NCI-H146 (cell line): ENCODE measurements at places on chromosomes 1 and 21.

GRCh38 chr1:22491995-22492715, 40.5 kb downstream of the ZBTB40 start:
- DNase-seq: no peak

- no peak for DNase-seq
Measured at GRCh38 chr1:207458414-207458813, 4.3 kb downstream of the CR2 start.

DNA sequence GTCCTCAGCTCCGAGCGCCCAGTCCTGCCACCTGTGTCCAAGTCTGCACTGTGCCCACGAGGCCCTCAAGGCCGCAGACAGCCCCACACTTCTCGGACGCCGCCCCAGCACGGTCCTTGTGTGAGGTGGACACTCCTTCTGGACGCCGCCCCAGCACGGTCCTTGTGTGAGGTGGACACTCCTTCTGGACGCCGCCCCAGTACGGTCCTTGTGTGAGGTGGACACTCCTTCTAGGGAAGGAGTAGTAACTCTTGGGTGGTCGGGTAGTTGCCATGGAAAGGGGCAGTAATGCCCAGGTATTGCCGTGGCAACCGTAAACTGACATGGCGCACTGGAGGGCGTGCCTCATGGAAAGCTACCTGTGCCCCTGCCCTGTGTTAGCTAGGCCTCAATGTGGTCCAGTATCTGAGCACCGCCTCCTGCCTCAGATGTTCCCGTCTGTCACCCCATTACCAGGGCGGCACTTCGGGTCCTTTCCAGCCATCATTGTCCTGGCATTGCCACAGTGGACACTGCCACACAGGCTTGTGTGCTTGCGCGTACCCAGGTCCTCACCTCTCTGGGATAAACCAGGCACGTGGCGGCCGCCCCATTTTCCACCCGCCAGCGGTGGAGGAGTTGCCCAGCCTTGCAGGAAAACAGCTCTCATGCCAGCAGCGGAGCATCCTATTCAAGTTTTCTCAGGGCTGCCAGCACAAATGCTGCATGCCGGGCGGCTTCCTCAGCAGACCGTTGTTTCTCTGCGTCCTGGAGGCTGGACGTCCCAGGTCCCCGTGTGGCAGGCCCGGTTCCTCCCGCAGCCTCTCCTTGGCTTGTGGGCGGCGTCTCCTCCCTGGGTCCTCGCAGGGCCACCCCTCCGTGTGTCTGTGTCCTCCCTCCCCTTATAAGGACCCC, 40.8 kb upstream of the POFUT2 start:
- no peak for DNase-seq

GRCh38 chr1:168050307-168050706, 86.4 kb downstream of the GPR161 start:
- DNase-seq: no peak

- no peak for DNase-seq
Measured at GRCh38 chr1:172486805-172487454, 43.1 kb upstream of the PIGC start.

GRCh38 chr1:219340796-219341195, 167.1 kb downstream of the LYPLAL1 start:
- DNase-seq: no peak

- no peak for DNase-seq
Measured at GRCh38 chr1:231329483-231329882, 8.2 kb downstream of the EXOC8 start.

GRCh38 chr1:186904361-186904760, 75.6 kb downstream of the PLA2G4A start:
- DNase-seq: no peak
